ENCODE measurements at places on chromosomes 3 and 15.

GRCh38 chr3:63864008-63864964 is 619 bp downstream of the ATXN7 start:
- no peak for DNase-seq

GRCh38 chr3:156180077-156180476 is 59.7 kb downstream of the KCNAB1 start:
- DNase-seq = no peak

- no peak for DNase-seq
Observed at GRCh38 chr3:131285456-131285855, 96.1 kb upstream of the NUDT16 start.

DNA sequence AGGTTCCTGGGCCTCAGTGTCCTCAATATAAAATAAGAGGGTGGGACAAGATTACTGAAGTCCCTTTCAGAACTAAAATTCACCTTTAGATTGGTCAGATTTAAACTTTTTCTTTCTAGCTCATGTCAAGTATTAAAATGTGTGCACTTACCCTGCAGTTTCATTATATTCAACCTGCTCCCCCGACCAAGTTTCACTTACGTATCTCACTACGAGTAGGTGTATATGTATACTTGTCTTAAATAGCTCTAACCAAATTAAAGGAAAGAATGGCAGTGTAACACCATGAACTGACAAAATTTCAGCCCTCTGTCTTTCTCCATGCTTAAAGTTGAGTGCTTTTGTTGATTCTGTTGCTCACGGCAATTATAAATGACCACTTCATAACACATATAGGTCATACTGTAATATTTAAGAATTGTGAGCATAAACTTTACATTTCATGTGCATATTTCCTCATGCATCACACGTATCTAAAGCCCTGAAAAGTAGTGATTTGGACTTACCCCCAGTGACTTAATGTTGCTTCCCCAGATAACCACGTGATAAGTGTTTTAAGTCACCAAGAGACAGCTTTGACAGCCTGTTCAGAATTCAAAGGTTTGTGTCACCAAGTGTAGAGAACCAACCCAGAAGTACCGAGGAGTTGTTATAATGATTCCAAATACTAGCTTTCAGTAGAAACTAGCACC is 70.0 kb downstream of the PGPEP1L start:
- DNase-seq = no peak

DNA sequence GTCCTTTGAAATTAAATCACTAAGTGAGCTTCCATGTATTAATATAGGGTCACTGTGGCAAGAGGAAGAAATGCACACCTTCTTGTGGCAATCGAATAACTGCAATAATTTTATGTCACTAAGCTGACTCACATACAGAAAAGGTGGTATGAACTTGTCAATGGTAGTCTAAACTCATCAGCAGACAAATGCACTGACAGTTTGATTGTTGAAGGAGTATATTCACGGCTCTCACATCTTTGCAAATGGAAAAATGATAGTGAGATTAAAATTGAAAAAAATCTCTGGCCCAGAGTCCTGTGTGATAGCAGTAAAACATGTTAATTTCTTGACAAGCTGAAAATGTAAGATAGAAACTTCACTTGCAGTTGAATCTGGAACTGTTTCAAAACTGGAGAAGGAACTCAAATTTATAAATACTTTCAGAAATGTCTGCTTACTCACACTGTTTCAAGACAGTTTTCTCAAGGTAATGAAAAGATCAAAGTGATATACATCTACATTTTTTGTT is 215.8 kb upstream of the CADM2 start:
- DNase-seq = no peak

- no peak for DNase-seq
Observed at GRCh38 chr3:36457667-36458066, 77.4 kb downstream of the STAC start.

GRCh38 chr3:109081746-109082510 is 36.0 kb downstream of the MORC1 start:
- DNase-seq = no peak

DNA sequence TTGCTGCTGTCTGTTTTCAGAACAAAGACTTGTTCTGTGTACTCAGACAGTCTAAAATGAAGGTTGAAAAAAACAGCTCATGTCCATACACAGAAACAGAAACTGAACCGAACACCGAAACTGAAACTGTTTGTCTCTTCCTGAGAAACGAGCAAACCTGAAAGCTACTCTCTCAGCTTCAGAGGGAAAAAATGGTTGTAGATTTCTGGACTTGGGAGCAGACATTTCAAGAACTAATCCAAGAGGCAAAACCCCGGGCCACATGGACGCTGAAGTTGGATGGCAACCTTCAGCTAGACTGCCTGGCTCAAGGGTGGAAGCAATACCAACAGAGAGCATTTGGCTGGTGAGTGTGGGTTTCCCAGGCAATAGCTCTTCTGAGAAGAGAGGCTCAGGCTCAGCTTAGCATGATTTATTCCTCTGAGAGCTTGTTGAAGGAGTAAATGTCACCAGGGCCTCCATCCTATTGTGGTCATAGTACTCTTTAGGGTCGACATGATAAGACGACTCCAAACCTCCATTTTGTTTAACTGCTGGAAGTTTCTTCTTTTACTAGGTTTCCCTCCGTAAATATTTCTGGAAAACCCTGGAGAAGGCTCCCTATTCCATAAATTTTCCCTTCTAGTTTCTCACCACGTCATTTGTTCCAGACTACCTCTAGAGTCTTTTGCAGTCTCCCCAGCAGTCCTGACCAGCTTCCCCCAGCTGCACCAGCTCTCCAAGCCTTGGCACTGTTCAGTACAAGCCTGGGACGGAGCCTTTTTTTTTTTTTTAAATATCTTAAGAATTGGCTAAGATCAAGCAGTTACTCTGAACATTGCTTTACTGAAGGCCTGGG is at the start of gene RTP4:
Gene RTP4, plus strand, starts transcription at position 135 of the 838 bp plus-strand sequence. Its CDS starts 57 bp downstream, at position 192.
- peak; percentile 10 for DNase-seq

DNA sequence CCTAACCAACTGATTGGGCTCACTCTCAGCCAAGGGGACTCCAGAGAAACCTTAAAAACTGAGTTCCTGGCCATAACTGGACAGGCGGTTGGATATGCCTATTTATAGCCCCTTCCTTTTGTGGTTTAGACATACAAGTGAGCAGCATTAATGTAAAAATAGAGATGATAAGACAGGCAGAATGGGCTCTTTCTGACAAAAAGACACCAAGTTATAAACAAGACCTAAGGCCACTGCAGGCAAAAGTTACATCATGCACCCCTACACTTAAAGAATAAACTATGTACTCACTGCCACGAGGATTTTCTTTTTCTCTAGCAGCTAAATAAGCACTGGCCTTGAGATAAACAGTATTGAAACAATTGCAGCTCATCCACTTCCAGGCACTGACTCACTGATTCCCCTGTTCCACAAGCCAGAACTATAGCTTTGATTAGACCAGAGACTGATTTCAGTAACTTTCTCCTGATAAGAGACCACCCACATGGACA is 30.1 kb downstream of the SUCNR1 start:
- DNase-seq = no peak

- DNase-seq = no peak
Observed at GRCh38 chr3:111979434-111980038, 710 bp downstream of the ABHD10 start.

DNA sequence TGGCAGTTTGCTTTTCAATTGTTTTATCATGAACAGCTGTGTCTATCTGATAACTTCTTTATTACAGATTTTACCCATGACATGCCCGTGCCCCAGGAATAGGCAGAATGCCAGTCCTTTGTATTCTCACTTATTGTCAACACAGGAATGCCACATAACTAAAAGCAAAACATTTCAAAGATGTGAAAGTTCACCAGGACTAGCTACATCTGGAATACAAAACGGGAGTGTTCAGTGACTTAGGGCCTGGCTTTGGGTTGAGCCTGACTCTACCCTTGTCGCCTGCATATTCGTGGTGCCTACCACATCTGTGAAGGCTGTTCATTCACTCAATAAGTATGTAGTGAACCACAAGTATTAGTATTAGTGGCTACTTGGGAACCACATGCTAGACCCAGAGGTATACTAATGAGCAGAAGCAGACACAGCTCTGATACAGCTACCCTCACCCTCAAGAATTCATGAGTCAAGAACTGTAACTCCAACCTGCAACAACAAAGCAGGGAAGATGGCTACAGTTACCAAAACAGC is 2.9 kb downstream of the TNFSF10 start:
- no peak for DNase-seq

DNA sequence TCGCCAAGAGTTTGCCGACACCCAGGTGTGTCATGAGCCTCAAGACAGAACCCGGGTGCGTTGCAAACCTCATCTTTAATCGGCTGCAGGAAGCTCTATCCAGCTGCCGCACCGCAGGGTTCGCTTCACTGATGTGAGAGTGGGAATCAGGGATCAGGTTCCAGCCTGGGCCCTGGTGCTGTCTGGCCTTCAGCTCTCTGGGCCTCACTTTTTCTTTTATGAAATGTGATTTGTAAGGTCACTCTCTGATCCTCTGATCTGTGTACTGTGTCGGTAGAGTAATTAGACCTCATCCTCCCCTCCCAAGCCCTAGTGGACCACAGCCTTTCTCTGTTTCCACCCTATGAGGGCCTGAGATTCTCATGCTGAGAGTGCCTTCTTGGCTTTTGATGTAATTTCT is 202.8 kb upstream of the UBE2E1 start:
- no peak for DNase-seq

DNA sequence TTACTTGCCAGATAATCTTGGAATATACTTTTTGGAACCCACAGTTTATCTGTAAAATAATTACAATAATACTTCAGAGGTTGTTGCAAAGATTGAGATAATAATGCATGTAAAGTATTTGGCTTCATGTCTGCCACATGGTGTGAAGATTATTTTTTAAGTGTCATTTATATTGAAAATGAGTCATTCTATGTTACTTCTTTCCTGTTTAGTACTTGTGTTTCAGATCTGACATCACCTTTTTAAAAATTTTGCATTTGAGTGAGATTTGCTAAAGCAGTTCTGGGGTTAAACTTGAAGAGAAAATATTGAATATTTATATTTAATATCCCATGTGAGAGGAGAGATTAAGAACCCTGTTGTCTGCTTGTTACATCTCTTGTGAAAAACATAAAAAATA is 31.2 kb downstream of the IQGAP1 start:
- no peak for DNase-seq

DNA sequence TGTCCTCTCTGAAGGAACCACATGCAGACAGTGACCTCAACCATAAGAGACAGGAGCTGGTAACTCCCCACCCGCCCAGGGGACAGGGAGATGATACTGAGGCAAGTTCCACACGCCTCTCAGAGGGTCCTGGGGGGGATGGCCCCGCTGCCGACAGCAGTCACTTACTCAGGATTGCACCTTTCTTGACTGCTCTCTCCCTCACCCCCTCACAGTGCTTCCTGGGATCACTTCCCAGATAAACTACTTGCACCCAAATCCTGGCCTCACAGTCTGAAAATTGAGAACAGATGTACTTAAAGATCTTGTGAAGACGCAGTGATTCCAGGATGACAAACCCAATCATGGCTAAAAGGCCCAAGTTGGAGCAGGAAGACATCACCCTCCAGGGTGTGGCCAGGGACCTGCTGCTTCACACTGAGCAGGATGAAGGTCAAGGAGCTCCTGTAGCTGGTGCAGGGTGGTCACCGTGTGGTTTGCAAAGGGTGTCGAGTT is 207.6 kb downstream of the ADAMTS17 start:
- no peak for DNase-seq

DNA sequence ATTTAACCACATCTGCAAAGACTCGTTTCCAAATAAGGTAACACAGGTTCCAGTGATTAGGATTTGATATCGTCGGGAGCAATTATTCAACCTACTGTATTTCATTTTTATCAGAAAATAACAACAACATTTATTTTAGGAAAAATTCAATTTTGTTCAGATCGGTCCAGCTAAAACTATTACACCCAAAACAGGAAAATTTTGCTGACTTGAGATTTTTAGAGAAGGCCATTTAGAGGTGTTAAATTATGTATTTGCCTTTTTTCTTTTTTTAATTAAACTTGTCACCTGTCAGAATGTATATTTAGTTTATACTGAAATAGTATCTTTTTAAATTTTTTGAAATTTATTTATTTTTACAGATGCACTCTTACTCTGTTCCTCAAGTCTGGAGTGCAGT is 81.3 kb downstream of the ARHGAP31 start:
- DNase-seq = no peak

DNA sequence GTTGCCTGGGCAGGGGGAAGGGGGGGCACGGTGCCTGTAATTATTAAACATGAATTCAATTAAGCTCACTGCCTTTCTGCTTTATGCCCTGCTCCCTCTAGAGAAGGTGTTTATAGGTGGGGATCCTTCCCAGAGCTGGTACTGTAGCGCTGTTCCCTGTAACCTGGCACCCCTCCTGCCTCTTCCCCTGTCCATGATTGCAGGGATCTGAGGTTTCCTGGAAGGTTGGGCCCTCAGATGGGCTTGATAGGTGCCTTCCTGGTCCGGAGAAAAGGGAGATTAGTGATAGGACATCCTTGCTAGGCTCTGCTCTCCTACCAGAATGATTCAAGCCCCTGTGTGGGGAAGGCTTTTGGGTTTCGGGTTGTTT is 2.1 kb upstream of the FAM131A start:
- DNase-seq = no peak

GRCh38 chr3:16286161-16286560 is 21.1 kb downstream of the OXNAD1 start:
- DNase-seq = no peak

DNA sequence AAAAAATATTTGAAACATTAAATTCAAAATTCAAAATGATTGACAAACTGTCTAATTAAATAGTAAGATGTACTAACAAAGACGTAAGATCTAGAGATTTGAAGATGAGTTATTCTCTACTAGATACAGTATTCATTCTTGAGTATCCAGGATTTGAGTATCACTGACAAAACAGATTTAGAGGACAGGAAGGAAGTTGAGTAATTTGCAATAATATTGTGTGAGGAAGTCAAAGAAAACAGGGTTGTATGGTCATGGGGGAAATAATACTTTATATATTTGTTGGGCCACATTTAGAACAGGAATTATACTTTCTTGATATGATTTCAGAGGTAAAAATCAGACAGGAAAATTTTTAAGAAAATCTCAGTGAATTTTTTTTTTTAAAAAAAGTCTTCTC is 393.1 kb upstream of the CDIN1 start:
- DNase-seq = no peak

GRCh38 chr3:23811919-23812318 is 6.2 kb downstream of the UBE2E1 start:
- DNase-seq = no peak

GRCh38 chr3:112351823-112352222 is 18.9 kb downstream of the CD200 start:
- no peak for DNase-seq

- no peak for DNase-seq
Observed at GRCh38 chr3:41092844-41093243, 106.5 kb upstream of the CTNNB1 start.

- DNase-seq = no peak
Observed at GRCh38 chr3:51944451-51945021, 2.4 kb downstream of the PARP3 start.

GRCh38 chr3:126487151-126487771 is 11.6 kb upstream of the ZXDC start:
- DNase-seq = no peak

Data from GOT3 (cell line).